ENCODE measurements at places on chromosomes 12 and 14. TPM values are rescaled to one million over a fixed set of nuclear protein-coding genes. Genes with fewer than 3 reads are reported as not detected.

DNA sequence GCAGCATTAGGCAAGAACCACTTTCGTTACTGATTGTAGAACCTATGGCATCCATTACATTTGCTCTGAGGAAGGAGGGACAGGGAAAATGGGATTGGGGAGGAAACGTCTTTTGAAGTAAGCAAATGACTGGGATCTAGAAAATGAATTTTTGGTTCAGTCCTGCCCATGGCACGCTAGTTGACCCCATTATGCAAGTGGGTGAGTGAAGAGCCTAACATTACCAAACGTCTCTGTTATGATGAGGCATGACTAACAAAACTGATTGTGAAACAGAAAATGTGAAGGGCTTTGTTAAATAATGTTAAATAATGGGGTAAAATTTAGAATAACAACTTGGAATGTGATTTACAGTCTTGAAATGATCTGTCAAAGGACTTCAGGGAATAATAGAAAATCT lies 38.9 kb downstream of the CPSF2 start:
- H3K4me1 ChIP-seq = no peaks in the 10 kb centered on the region
- no peak for DNase-seq
- H3K27me3 ChIP-seq = no peaks in the 10 kb centered on the region
- H3K4me3 ChIP-seq = no peak overlapping the region

DNA sequence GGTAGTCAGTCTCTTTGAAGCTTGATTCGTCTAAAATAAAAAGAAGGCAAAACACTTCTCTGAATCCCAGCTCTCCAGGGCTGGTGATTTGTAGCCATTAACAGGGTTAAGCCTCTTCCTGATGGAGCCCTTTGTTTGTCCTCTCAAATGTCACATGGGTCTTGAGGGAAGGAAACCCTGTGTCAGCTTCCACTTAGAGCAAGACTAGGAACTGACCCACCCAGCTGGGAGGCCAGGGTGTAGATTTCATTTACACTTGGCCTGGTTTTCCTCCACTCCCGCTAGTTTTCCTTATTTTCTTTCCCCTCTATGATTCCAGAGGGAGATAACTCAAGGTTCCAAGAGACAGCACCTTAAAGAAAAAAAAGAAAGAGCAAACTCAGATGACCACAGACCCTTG lies 230.5 kb upstream of the EGLN3 start:
- no peaks in the 10 kb centered on the region for H3K36me3 ChIP-seq
- no peak for DNase-seq
- H3K4me3 ChIP-seq = no peak overlapping the region
- no peak overlapping the region for H3K27ac ChIP-seq

- no peaks in the 10 kb centered on the region for H3K36me3 ChIP-seq
- H3K4me3 ChIP-seq = no peak overlapping the region
- H3K27me3 ChIP-seq = no peaks in the 10 kb centered on the region
- DNase-seq = no peak
- peaks cover 52% of the 10 kb centered on the region for H3K4me1 ChIP-seq
These were observed 138.9 kb upstream of the CCND2 start for GRCh38 chr12:4134448-4135263.

DNA sequence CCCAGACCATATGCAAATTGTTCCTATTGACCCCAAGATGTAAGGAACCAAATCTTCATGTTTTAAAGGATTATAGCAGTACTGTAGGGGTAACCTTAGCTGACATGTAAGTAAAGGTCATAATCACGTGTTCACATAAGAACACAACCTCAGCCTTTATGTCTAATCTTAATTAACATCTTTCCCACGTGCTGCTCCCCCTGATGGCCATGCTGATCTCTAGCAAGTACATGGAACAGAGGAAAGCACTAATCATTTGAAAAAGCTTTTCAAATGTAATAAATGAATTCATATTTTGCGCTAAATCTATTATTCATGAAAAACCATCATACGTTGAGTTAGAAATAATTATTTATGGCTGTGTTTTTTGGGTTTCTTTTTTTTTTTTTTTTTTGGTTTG lies 30.5 kb upstream of the ITPR2 start:
- H3K27ac ChIP-seq = no peak overlapping the region
- no peaks in the 10 kb centered on the region for H3K36me3 ChIP-seq
- no peak overlapping the region for H3K4me3 ChIP-seq

DNA sequence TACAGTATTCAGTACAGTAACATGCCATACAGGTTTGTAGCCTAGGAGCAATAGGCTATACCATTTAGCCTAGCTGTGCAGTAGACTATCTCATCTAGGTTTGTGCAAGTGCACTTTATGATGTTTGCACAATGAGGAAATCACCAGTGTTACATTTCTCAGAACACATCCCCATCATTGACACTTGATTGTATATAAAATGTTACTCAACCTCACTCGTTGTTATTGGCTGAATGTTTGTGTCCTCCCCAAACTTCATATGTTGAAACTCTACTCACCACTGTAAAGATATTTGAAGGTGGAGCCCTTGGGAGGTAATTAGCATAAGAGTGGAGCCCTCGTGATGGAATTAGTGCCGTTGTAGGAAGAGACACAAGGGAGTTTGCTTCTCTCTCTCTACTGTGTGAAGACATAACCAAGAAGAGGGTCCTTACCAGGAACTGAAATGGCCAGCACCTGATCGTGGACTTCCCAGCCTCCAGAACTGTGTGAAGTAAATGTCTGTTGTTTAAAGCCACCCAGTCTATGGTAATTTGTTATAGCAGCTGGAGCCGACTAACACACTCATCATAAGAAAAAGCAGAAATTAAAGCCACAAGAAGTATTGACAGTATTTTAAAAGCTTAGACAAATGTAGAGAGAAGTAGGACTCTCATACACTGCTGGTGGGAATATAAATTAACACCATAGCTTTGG lies 3.2 kb upstream of the MED13L start:
- no peaks in the 10 kb centered on the region for H3K36me3 ChIP-seq
- H3K4me3 ChIP-seq = no peak overlapping the region
- H3K27me3 ChIP-seq = no peaks in the 10 kb centered on the region
- no peak for DNase-seq
- no peak overlapping the region for H3K27ac ChIP-seq

Gene KLRC4
- polyA plus RNA-seq = not detected

Gene NRIP2
- polyA plus RNA-seq = 0.42 TPM
